ENCODE measurements at places on chromosomes 3 and 15. TPM values are rescaled to one million over a fixed set of nuclear protein-coding genes. Genes with fewer than 3 reads are reported as not detected.

The SERPINI2 gene
- not detected for total RNA-seq

DNA sequence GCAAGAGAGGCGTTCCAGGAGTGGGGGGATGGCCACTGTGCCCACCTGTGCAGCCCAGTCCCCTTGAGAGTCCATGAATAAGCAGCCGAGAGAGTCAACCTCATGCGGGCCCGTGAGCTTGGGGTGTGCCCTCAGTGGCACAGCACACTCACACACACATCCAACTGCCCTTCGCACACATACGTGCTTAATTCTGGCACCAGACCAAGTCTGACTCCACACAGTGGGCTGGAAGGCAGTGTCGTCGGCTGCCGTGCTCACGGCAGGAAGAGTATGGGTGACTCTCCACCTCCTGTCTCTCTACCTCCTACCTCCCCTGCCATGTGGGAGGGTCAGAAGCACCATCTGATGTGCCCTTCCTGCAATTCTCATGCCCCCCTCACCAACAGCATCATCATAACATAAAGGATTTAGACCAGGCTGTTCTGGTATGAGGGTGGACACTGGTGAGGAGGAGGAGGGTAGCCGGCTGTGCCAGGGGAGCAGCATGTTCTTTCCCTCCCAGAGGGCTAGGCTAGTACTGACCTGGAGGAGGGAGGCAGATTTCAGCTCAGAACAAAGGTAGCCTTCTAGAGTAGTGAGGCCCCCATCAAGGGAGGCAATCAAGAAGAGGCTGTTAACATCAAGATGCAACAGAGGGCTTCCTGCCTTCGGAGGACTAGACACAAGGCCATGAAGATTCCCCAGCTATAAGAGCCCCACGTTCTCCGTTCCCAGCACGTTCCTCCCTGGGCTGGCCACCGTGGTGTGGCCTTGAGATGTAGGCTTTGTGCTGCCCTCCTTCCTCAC is 5.3 kb upstream of the STRA6 start:
- peaks cover 11% of the 10 kb centered on the region for H3K4me1 ChIP-seq
- no peaks in the 10 kb centered on the region for H3K36me3 ChIP-seq
- H3K27me3 ChIP-seq = no peaks in the 10 kb centered on the region
- no peak overlapping the region for H3K4me3 ChIP-seq
- no peak overlapping the region for H3K27ac ChIP-seq
- no peak for DNase-seq

DNA sequence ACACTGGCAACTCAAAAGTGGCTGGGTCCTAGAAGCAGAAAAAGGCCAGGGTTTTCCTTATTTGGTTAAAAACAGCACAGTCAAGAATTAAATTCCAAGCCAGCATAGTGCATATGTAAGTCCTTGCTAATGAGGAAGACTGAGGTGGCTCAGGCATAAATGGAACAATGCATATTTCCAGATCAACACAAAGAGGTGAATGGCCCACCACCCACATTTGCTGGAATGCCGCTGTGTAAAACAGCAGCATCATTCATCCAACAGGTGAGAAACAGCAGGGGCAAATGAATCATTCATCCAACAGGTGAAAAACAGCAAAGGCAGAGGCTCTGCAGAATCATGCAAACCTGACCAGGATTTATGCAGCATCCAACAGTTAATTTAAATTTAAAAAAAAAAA is 32.9 kb downstream of the GPR176 start:
- H3K36me3 ChIP-seq = no peaks in the 10 kb centered on the region
- DNase-seq = no peak
- no peak overlapping the region for H3K27ac ChIP-seq
- H3K4me3 ChIP-seq = no peak overlapping the region
- H3K27me3 ChIP-seq = no peaks in the 10 kb centered on the region

DNA sequence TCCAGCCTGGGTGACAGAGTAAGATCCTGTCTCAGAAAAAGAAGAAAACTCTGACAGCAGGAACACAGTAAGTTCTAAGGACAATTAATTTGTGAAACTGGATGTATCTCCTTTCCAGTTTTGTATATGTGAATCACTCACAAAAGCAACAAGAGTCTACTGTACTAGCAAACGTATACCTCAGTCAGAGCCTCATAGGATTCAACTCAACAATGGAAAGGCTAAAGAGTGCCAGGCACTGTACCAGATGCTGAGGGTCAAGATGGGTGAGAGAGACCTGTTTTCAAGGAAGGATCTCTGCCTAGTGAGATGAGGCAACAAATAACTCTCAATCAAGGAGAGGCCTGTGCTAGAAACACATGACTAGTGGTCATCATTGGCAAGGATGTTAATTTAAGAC is 14.9 kb downstream of the TBL1XR1 start:
- no peak overlapping the region for H3K4me3 ChIP-seq
- no peaks in the 10 kb centered on the region for H3K36me3 ChIP-seq
- no peak for DNase-seq
- no peak overlapping the region for H3K27ac ChIP-seq

The CHST13 gene
- 0.31 TPM for total RNA-seq

DNA sequence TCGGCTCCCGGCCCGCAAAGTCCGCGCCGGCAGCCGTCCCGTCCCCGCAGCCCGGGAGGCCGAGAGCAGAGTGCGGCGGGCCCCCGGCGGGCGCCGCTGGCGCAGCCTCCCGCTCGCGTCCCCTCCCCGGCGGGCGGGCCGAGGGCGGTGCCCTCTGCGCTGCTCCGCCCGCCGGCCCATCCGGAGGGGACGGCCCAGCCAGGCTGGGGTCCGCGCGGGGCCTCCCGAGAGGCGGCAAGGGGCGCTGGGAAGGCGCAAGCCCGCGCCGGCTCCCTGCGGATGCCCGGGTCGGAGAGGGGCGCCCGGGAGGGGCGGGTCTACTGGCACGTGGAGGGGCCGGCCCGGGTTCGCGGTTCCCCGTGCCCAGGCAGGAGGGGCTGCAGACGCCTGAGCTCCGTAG is at the start of the genes CLCN2 and POLR2H:
CLCN2 (minus strand) TSS at position 74 of the 400 bp plus-strand sequence. CDS start 126 bp downstream, outside the sequence.
POLR2H (plus strand) TSS at position 179 of the 400 bp plus-strand sequence. CDS start 1,783 bp downstream, outside the sequence.
- H3K4me1 ChIP-seq = peaks cover 21% of the 10 kb centered on the region
- DNase-seq = peak; percentile 81
- H3K4me3 ChIP-seq = peak within 1 kb of the TSS; percentile 83
- H3K27ac ChIP-seq = peak within 1 kb of the TSS; percentile 100
- peaks cover 18% of the 10 kb centered on the region for H3K36me3 ChIP-seq
- no peaks in the 10 kb centered on the region for H3K27me3 ChIP-seq

- peaks cover 53% of the 10 kb centered on the region for H3K4me1 ChIP-seq
- H3K4me3 ChIP-seq = peak overlapping the region; percentile 91
- no peaks in the 10 kb centered on the region for H3K36me3 ChIP-seq
- peak; percentile 59 for DNase-seq
- no peaks in the 10 kb centered on the region for H3K27me3 ChIP-seq
- H3K27ac ChIP-seq = peak overlapping the region; percentile 96
Observed at GRCh38 chr15:68277131-68277602, 378 bp upstream of the FEM1B start.

DNA sequence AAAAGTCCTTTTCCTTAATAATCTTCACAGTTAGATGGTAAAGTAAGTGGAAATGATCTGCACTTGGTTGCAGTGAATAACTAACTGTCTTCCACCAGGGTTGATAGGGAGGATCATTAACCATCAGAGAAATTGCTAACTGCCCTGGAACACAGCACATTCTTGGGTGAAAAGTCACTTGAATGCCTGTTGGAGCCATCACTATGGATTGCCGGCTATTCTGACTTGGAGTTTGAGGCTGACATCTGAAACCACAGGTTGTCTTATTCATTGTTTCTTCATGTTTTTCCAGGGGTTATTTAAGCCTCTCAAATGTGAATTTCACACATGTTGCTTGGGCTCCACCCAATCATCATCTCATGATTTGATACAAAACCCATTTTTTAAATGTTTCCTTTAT is 901.4 kb downstream of the MCTP2 start:
- H3K4me3 ChIP-seq = no peak overlapping the region
- no peaks in the 10 kb centered on the region for H3K27me3 ChIP-seq
- no peak for DNase-seq
- H3K36me3 ChIP-seq = no peaks in the 10 kb centered on the region
- no peak overlapping the region for H3K27ac ChIP-seq

The CFAP161 gene
- total RNA-seq = 2.0 TPM

The CDHR4 gene
- total RNA-seq = not detected

- no peak overlapping the region for H3K4me3 ChIP-seq
- no peaks in the 10 kb centered on the region for H3K27me3 ChIP-seq
- no peak overlapping the region for H3K27ac ChIP-seq
- no peaks in the 10 kb centered on the region for H3K36me3 ChIP-seq
- DNase-seq = no peak
Observed at GRCh38 chr15:80003934-80004472, 33.0 kb upstream of the BCL2A1 start.

The MRPL47 gene
- total RNA-seq = 41.8 TPM

DNA sequence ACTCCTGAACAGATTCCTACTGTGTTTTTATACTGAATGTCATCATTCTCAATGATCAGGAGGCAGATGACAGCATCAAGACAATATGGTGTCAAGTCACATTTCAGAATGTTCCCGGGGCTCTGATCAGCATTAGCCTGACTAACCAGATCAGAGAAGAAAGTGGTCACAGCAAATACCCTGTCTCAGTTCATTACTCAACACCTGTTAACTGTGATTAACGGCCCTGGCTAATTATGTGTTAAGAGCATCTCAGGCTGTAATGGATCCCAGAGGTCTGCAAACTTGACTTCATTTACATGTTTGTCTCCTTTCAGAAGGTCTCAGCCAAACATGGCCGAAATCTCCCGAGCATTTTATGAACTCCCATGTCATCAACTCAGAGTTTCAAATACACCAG is 833.7 kb downstream of the FHIT start:
- DNase-seq = no peak
- H3K4me3 ChIP-seq = no peak overlapping the region
- no peak overlapping the region for H3K27ac ChIP-seq

The CHRFAM7A gene
- 0.64 TPM for total RNA-seq

The ZBED2 gene
- total RNA-seq = 0.12 TPM

Data from heart left ventricle (tissue), 16 donors.